ENCODE measurements at places on chromosomes 5 and 9. TPM values are rescaled to one million over a fixed set of nuclear protein-coding genes. Genes with fewer than 3 reads are reported as not detected.

DNA sequence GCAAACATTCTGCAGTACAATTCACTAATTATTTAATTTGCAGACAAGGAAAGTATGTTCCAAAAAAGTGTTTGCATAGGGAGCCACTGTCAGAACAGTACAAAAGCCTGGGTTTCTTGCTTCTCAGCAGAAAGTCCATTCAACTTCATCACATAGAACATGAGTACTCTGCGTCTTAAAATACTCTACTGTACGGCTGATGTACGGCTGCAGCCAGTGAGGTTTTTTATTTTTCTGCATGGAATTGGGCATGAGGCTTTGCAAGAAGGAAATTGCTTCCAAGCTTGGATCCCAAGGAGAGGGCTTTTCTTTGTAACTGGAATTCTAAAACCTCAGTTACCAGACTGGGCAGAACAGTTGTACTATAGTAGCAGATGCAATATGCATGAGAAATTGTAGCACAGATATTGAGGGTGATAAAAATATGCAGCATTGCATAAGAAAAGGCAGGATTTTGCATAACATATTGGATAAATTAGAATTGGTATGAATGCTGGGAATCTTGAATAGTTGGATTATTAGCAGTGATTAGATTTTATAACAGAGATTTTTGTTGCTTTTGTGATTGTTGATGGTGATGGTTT is 178.1 kb upstream of the CDH9 start:
- no peaks in the 10 kb centered on the region for H3K36me3 ChIP-seq
- no peak overlapping the region for H3K27ac ChIP-seq
- no peaks in the 10 kb centered on the region for H3K27me3 ChIP-seq
- no peak for DNase-seq
- no peak overlapping the region for H3K4me3 ChIP-seq
- no peaks in the 10 kb centered on the region for H3K4me1 ChIP-seq

DNA sequence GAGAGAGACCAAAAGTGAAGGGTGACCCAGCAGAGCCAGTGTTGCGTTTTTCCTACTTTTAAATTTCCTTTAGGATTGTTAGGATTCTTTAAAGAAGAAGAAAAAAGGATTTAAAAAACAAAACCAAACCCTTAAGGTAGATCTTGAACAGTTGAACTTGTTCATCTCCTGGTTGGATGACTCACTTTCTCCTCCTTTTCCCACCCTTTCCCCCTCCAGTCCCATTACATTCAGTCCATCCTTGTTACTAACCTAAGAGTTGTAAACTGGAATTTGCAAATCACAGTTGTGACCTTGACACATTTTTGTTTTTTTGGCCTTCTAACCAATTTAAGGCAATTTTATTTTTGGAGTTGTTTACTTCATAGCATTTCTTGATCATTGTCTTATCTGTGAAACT is 289.2 kb downstream of the ARHGAP26 start:
- H3K36me3 ChIP-seq, result no peaks in the 10 kb centered on the region
- no peak for DNase-seq
- H3K27me3 ChIP-seq, result no peaks in the 10 kb centered on the region
- peak overlapping the region; percentile 10 for H3K27ac ChIP-seq
- H3K4me3 ChIP-seq, result no peak overlapping the region

DNA sequence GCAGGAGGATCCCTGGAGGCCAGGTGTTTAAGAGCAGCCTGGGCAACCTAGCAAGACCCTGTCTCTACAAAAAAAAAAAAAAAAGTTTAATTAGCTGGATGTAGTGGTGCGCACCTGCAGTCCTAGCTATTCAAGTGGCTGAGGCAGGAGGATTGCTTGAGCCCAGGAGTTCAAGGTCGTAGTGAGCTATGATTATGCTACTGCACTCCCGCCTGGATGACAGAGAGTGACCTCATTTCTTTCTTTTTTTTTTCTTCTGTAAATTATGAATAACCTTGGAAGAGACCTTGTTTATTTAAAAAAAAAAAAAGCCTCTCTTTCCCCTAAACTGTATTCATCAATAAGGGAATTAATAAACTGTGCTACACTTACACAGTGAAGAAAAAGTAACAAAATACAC is 43.6 kb upstream of the SLC30A5 start:
- no peak overlapping the region for H3K27ac ChIP-seq
- H3K27me3 ChIP-seq, result no peaks in the 10 kb centered on the region
- no peak overlapping the region for H3K4me3 ChIP-seq
- no peaks in the 10 kb centered on the region for H3K36me3 ChIP-seq
- no peak for DNase-seq
- no peaks in the 10 kb centered on the region for H3K4me1 ChIP-seq

GRCh38 chr5:72041654-72042053 is 65.6 kb upstream of the MAP1B start:
- no peak overlapping the region for H3K27ac ChIP-seq
- H3K27me3 ChIP-seq, result no peaks in the 10 kb centered on the region
- no peaks in the 10 kb centered on the region for H3K4me1 ChIP-seq
- no peaks in the 10 kb centered on the region for H3K36me3 ChIP-seq

DNA sequence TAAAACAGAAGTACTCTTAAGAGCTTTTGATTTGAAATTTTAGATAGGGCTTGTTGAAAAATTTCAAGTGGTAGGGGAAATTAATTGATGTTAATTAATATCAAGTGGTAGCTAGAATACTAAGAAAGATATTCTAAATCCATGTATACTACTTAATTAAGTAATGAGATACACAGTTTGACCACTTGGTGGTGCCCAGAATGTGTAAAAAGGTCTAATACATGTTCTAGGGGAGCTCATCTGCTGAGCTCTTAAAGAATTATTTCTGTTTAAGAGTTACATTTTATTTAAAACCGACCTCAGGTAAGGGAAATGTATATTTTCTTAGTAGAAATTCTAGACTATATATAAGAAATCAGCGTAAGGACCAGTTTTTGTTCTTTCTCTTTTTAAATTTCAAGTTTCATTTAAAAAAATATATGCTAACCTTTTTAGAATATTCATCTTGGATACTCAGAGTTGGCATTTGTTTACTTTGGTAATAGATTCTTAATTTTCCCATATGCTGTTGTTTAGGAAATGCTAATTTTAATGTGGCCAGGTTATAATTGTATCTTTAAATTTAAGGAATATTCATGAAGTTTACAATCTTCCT is 61.5 kb downstream of the LNPEP start:
- no peak overlapping the region for H3K4me3 ChIP-seq
- H3K27ac ChIP-seq, result no peak overlapping the region
- DNase-seq, result peak; percentile 65
- H3K36me3 ChIP-seq, result no peaks in the 10 kb centered on the region

GRCh38 chr9:33250458-33250995 is 10.6 kb downstream of the SPINK4 start:
- H3K4me3 ChIP-seq, result no peak overlapping the region
- no peaks in the 10 kb centered on the region for H3K36me3 ChIP-seq
- peaks cover 6% of the 10 kb centered on the region for H3K4me1 ChIP-seq
- no peak for DNase-seq

DNA sequence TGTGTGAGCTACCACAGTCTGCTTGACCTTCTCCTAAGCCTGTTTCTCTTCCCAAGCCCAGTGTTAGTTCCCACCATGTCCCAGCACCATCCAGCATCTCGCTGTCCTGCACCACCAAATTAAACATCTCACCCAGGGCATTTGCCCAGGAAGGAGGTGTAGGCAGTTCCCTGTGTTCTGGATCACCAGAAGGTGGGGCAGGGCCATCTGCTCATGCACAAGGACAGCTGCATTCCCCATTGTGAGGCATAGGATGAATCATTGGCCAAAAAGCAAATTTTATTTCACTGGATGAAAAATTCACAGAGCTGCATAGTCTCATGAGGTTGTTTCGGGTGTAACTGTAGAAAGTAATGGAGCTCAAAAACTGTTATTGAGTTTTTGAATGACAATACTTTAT is 89.5 kb upstream of the GRIA1 start:
- H3K4me3 ChIP-seq, result no peak overlapping the region
- no peaks in the 10 kb centered on the region for H3K36me3 ChIP-seq
- H3K27me3 ChIP-seq, result no peaks in the 10 kb centered on the region

- peaks cover 6% of the 10 kb centered on the region for H3K4me1 ChIP-seq
- DNase-seq, result no peak
- no peak overlapping the region for H3K4me3 ChIP-seq
- H3K36me3 ChIP-seq, result no peaks in the 10 kb centered on the region
These were observed 175.6 kb downstream of the CD180 start for GRCh38 chr5:67021031-67021430.

- H3K36me3 ChIP-seq, result peaks cover 4% of the 10 kb centered on the region
- H3K27me3 ChIP-seq, result no peaks in the 10 kb centered on the region
- peak; percentile 92 for DNase-seq
- H3K4me1 ChIP-seq, result peaks cover 22% of the 10 kb centered on the region
- H3K4me3 ChIP-seq, result no peak overlapping the region
These were observed 23.7 kb downstream of the ACTL7A start for GRCh38 chr9:108885643-108886348.

DNA sequence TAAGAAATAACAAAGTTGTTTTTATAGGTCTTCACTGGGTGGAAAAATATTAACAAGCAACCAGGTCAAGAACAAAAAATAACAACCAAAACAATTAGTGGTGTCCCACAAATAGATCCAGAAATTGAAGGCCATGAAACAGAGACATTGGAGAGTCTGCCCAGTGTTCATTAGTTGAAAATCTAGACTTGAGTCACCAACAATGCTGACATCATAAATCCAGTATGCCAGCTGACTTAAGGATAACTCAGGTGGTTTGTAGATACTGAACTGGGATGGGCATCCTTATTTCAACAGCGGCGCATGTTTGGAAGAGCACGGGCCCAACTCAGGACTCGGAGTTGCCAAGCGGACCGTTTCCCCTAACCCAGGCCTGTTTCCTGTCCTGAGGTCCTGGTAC is 80.7 kb upstream of the TNFAIP8 start:
- peaks cover 30% of the 10 kb centered on the region for H3K4me1 ChIP-seq
- peak overlapping the region; percentile 78 for H3K27ac ChIP-seq
- H3K36me3 ChIP-seq, result no peaks in the 10 kb centered on the region
- DNase-seq, result peak; percentile 24
- no peaks in the 10 kb centered on the region for H3K27me3 ChIP-seq

GRCh38 chr5:172412724-172413286 is 41.5 kb downstream of the SH3PXD2B start:
- no peak overlapping the region for H3K4me3 ChIP-seq
- DNase-seq, result peak; percentile 52
- H3K27me3 ChIP-seq, result no peaks in the 10 kb centered on the region
- H3K27ac ChIP-seq, result peak overlapping the region; percentile 87

- no peak for DNase-seq
- H3K4me1 ChIP-seq, result no peaks in the 10 kb centered on the region
- no peak overlapping the region for H3K27ac ChIP-seq
- H3K36me3 ChIP-seq, result no peaks in the 10 kb centered on the region
- no peak overlapping the region for H3K4me3 ChIP-seq
These were observed 322.6 kb upstream of the EFNA5 start for GRCh38 chr5:107993341-107993740.

- H3K27me3 ChIP-seq, result no peaks in the 10 kb centered on the region
- no peaks in the 10 kb centered on the region for H3K36me3 ChIP-seq
- no peaks in the 10 kb centered on the region for H3K4me1 ChIP-seq
- H3K4me3 ChIP-seq, result no peak overlapping the region
These were observed 639.4 kb downstream of the SEMA5A start for GRCh38 chr5:8906303-8906967.

GRCh38 chr5:142660731-142661130 is 25.2 kb downstream of the FGF1 start:
- DNase-seq, result no peak
- no peaks in the 10 kb centered on the region for H3K36me3 ChIP-seq
- no peak overlapping the region for H3K27ac ChIP-seq
- H3K27me3 ChIP-seq, result no peaks in the 10 kb centered on the region

GRCh38 chr9:8860925-8861324 is 1061.3 kb upstream of the DMAC1 start:
- H3K4me1 ChIP-seq, result peaks cover 6% of the 10 kb centered on the region
- no peaks in the 10 kb centered on the region for H3K36me3 ChIP-seq
- DNase-seq, result peak; percentile 48
- H3K27ac ChIP-seq, result no peak overlapping the region
- peaks cover 9% of the 10 kb centered on the region for H3K27me3 ChIP-seq

GRCh38 chr9:137619240-137620047 is 639 bp downstream of the EHMT1 start:
- H3K4me3 ChIP-seq, result peak overlapping the region; percentile 44
- H3K27me3 ChIP-seq, result no peaks in the 10 kb centered on the region
- no peaks in the 10 kb centered on the region for H3K36me3 ChIP-seq
- peak overlapping the region; percentile 81 for H3K27ac ChIP-seq

DNA sequence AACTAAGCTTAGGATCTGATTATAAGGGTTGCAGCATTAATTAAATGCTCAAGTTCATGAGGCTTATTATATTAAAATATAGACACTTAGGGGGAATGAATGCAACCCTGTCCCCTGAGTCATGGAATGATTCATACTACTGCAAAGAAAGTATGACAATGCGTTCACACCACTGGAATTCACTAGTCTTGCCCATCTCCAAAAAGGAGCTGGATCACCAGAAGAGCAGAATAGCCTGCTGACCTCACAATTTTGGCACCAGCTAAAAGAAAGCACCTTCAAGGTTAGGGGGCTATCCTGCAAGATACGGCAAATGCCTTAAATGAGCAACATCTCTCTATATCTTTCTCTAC is 32.0 kb upstream of the TMED7 start:
- H3K4me1 ChIP-seq, result no peaks in the 10 kb centered on the region
- no peak overlapping the region for H3K4me3 ChIP-seq
- no peaks in the 10 kb centered on the region for H3K27me3 ChIP-seq
- no peak for DNase-seq
- no peaks in the 10 kb centered on the region for H3K36me3 ChIP-seq
- no peak overlapping the region for H3K27ac ChIP-seq

- no peak overlapping the region for H3K27ac ChIP-seq
- no peaks in the 10 kb centered on the region for H3K4me1 ChIP-seq
- H3K36me3 ChIP-seq, result no peaks in the 10 kb centered on the region
- H3K27me3 ChIP-seq, result no peaks in the 10 kb centered on the region
- no peak overlapping the region for H3K4me3 ChIP-seq
These were observed 83.5 kb upstream of the GNAQ start for GRCh38 chr9:78115073-78115472.

GRCh38 chr9:92001244-92001643 is 51.2 kb upstream of the ROR2 start:
- no peaks in the 10 kb centered on the region for H3K27me3 ChIP-seq
- no peaks in the 10 kb centered on the region for H3K36me3 ChIP-seq
- H3K4me3 ChIP-seq, result no peak overlapping the region
- peak overlapping the region; percentile 3 for H3K27ac ChIP-seq
- no peak for DNase-seq

DNA sequence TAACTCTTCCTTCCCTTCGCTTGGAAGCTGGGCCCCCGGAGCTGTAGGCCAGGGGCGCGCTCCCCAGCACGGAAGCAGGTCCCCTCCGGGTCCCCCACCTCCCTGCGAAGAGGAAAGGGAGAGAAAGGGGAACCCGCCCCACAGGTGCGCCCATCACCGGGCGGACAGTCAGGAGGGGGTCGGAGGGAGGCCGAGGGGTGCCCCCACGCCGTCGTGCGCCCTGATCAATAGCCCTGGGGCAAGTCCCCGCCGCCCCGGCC is 793 bp downstream of the AGPAT2 start:
- H3K36me3 ChIP-seq, result no peaks in the 10 kb centered on the region
- H3K27me3 ChIP-seq, result no peaks in the 10 kb centered on the region
- peak overlapping the region; percentile 88 for H3K27ac ChIP-seq
- H3K4me3 ChIP-seq, result peak overlapping the region; percentile 92

GRCh38 chr9:105148328-105149006 is 96.0 kb upstream of the SLC44A1 start:
- no peaks in the 10 kb centered on the region for H3K27me3 ChIP-seq
- no peak overlapping the region for H3K27ac ChIP-seq
- H3K4me3 ChIP-seq, result no peak overlapping the region
- H3K4me1 ChIP-seq, result peaks cover 10% of the 10 kb centered on the region
- DNase-seq, result no peak

LCN15 gene
- 35.9 TPM for total RNA-seq

GLDC gene
- 18.4 TPM for total RNA-seq

MOB3B gene
- total RNA-seq, result 14.1 TPM

PCDHGA7 gene
- 0.10 TPM for total RNA-seq

ECM2 gene
- 20.8 TPM for total RNA-seq

C5orf34 gene
- 4.5 TPM for total RNA-seq
